ENCODE measurements at places on chromosomes 13 and 19. TPM values are rescaled to one million over a fixed set of nuclear protein-coding genes. Genes with fewer than 3 reads are reported as not detected.

DNA sequence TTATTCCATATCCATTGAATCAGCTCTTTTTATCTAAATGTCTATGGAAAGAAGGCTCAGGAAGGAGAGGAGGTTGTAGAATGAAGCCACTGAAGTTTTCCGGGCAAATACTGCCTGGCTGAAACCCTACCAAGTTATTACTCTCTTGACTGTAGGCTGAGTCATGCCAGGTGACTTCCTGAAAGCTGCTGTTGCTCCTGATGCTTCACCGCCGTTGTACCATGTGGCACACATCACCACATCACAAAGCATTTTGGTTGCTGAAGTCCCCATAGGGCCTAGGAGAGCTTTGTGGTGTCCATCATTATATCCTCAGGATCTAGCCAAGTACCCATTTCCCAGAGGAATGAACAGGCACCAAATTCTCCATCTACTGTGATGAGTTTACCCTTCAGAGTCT lies 11.1 kb upstream of the TDRD12 start:
- no peak for DNase-seq

- no peak for DNase-seq
Measured at GRCh38 chr13:53694814-53695532, 666.4 kb downstream of the OLFM4 start.

DNA sequence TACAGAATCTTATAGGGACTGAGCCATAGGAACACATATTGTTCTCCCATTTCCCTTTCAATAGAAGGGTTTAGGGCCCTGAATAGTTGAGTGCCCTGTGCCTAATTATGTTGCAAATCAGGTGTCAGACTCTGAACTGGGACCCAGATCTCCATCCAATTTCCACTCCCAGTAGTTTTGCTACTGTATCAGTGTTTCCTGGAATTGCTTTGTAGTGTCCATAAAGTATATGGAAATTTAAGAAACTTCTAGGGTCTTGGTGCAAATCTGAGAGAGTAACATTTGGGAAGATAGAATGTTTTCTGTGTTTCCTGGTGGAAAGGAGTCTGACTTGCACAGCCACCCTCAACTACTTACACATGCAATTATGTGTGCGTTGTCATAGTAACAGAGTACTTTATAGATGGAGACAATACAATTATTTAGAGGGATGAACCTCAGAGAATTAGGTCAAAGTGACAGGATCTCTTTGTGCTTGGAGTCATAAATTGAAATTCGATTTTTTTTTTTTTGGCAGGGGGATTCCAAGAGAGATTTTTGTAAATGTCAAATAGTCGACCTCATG lies 646 bp upstream of the SLC10A2 start:
- DNase-seq, result no peak

GRCh38 chr19:31709476-31709875 lies 360.2 kb upstream of the TSHZ3 start:
- DNase-seq, result no peak

- no peak for DNase-seq
Measured at GRCh38 chr13:112764864-112765561, 75.2 kb downstream of the ATP11A start.

DNA sequence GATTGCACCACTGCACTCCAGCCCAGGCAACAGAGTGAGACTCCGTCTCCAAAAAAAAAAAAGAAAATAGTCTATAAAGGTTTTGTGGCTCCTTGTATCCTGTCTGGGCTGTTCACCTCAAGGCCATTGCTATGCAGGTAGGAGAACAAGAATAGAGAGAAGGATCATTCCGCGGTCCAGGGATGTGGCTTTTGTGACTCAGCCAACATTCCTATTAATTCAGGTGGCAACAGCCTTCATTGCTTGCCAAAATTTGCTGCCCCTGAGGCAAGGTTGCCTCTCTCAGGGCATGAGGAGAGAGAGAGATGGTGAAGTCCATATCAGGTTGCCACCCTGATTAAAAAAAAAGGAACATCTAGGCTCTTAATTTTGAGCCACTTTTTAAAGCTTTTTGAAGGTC lies 8.0 kb downstream of the ZNF551 start:
- DNase-seq, result no peak

- no peak for DNase-seq
Measured at GRCh38 chr13:27118428-27119054, 53.1 kb downstream of the USP12 start.

DNA sequence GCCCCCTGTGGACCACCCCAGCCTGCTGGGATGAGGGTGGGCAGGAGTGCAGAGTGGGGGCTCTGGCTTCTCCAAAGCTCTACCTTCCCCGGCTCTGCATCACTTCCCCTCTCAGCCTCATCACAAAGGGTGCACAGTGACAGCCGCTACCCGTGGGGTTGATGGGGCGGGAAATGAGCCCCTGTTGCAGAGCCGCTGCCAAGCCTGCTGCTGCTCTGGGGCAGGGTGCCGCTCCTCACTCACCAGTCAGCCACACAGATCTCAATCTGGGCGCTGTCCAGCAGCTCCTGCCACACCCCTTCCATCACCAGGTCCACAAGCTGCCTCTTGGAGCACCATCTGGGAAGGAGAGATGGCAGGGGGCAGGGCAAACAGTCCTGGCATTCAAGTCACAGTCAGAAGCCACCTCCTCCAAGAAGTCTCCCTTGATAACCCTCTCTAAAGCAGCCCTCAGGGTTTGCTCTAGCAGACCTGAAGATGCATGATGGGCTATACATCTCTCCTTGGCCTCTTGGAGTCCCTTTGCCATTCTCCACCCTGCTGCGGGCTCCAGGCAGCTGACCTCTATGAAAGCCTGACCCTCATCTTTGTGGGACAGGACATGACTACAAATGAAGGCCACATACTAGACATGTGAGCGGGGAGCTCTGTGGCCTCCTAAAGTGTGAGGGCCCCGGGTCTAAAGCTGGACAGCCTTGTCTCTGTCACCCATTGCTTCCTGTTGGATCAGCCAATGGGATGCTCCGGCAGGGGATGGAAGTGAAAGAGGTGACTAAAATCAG lies 15.7 kb downstream of the MRPS12 start:
- DNase-seq, result no peak

- DNase-seq, result no peak
Measured at GRCh38 chr13:80096383-80096782, 244.5 kb downstream of the SPRY2 start.

DNA sequence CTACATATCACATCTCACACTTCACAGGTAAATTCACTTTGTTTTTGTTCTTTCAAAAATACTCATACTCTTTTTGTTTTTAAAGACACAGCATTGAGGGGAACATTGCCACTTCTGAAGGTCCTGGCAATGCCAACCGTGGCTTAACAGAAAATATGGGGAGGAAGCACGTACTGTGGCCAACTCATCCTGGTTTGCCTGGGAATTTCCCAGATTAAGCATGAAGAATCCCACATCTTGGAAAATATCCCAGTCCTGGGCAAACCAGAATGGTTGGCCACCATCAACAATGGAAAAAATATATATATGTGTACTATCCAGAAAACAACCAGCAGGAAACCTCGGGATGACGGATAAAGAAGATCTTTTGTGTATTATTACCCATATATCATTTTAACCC lies 1032.2 kb upstream of the SLC10A2 start:
- no peak for DNase-seq

Gene GFY
- total RNA-seq, result 0.55 TPM

Gene LIM2
- not detected for total RNA-seq

Gene CLPTM1
- 6.2 TPM for total RNA-seq

Gene ARRDC5
- not detected for total RNA-seq

Measured in G401 (cell line).